Right cardiac atrium (tissue), 5 donors: ENCODE measurements at places on chromosomes 5 and 9. TPM values are rescaled to one million over a fixed set of nuclear protein-coding genes. Genes with fewer than 3 reads are reported as not detected.

KIAA1958 gene
- total RNA-seq: 3.1 TPM

- DNase-seq: no peak
Measured at GRCh38 chr5:122195802-122196394, 66.6 kb downstream of the ZNF474 start.

DNA sequence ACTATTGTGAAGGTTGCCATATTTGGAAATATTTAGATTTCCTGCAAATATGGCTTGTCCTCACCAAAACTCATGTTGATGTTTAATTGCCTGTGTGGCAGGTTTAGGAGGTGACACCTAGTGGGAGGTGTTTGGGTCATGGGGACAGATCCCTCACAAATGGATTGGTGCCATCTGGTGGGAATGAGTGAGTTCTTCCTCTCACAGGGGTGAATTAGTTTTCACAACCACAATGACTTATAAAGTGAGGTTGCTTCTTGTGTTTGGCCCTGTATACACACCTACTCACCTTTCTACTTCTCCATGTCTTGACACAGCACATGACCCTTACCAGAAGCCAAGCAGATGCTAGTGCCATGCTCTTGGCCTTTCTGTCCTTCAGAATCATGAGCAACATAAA, 41.1 kb downstream of the ISOC1 start:
- no peak for DNase-seq

DNA sequence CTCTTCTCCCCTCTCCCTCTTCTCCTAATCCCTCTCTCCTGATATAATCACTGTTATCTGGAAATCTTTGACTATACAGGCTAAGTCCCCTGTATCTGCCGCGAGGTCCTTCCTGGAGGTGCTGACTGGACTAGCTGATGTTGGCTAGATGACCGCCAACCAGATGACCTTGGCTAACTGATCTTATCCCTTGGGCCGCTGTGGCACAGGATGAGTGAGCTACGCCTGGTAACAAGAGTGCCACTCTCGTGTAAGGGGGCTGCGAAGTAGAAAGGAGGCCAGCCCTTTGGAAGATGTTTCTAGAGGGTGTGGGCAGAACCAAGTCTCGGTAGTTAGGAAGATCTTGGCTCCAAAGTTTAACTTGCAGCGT, 345 bp upstream of the PRRC1 start:
- no peak for DNase-seq

- DNase-seq: no peak
Measured at GRCh38 chr5:115639377-115639776, 13.5 kb upstream of the TMED7 start.
